ENCODE measurements at places on chromosomes 12 and 14.

GRCh38 chr12:126784328-126784921 is 1482.5 kb upstream of the TMEM132C start:
- DNase-seq: no peak

DNA sequence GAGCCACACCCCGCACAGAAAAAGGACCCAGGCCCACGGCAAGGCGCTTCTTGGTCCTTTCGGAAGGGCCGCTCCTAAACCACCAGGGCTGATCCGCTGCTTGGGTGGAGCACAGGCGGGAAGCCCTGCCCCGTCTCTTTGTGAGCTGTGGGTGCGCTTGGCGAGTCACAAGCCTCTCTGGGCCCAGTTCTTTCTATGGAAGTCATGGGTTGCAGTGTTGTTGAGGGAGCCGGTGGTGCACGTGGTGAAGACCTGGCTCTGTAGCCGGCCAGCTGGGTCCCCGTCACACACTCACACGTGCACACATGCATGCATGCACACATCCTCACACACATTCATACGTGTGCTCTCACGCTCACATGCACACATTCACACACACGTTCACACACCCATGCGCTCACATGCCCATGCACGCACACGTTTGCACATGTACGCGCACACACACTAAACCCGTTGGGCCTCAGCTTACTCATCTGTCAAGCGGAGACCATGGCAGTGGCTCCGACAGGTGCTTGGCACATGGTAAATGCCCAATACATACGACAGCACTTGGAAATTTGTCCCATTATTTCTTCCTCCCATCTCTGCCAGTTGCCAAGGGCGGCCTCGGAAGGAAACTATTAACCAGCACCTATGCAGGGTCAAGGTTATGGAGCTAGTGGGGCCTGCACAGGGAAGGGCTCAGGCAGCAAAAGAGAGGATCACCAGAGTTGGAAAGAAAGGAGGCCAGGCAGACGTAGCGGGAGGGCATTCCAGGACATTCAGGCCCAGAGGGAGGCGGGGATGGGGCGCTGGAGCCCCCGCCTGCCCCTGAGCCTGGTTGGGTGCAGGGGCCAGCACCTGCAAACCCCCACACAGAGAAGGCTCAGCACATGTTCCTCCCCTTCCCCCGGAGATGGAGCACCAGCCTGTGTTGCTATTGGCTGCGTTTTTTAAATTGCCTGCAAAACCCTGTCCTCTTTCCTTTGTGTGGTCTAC is 96.9 kb downstream of the SETD3 start:
- no peak for DNase-seq

DNA sequence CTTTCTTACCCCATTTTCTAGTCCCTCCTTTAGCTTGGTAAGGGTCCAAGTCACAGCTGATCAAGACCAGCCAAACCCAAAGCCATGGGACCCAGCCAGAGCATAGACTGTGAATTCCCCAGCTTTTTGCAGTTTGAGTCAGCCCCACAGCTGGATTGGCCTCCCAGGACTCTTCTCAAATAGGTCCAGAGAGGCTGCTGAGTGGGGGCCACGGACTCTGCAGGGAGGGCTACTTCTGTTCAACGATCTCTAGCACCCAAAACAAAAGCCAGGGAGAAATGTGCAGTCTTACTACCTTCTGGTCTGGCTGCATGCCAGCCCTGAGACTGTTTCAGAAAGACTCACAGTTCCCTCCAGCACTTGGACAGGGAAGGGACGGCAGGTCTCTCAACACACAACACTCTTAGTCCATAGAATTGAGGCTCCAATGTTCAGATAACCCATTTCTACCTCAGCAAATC is 1.6 kb downstream of the VDR start:
- peak; percentile 60 for DNase-seq

DNA sequence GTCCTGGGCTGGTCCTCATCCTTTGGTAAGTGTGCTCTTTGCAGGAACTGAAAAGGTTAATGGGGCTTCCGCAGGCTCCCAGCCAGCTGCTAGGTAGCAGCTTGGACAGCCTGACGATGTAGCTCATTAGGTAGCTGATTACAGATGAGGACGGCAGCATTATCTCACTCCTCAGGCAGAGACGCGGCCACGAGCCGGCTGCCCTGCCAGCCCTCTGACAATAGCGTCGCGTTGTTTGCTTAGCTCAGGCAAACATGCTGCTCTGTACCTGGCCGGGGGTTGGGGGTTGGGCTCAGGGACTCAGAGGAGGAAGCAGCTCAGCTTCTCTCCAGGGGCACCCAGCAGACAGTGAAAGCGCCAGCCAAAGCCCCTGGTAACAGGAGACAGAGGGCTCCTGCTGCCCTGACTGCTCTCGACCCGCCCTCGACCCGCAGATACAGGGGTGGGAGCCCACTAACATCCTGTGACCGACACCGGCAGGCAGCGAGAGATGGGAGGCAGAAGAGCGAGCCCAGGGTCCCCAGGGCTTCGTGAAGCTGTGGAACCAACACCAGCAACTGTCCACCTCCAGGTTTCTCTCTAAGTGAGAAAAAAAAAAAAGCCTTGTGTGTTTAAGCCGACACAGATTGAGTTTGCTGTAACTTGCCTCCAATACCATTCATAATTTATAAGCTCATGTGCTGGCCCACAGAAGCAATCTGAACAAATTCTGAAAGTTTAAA is 53.4 kb upstream of the DLK1 start:
- DNase-seq: no peak

DNA sequence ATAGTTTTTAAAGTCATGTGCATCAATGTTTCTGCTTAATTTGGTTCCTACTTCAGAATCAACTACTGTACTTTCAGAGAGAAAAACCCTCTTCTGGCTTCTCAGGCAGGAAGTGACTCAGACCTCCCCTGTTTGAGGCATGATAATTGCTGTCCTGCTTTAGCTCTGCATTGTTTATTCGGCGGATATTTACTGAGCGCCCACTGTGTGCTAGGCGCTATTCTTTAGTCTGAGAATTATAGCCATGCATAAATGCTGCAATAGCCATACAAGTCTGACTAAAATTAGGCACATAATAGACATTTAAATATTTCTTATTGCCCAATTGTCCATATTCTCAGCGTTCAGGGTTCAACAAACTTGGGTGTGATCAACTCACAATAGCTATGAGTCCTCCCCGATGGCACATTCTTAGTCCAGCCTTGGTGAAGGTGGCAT is 6.1 kb upstream of the AMIGO2 start:
- no peak for DNase-seq

DNA sequence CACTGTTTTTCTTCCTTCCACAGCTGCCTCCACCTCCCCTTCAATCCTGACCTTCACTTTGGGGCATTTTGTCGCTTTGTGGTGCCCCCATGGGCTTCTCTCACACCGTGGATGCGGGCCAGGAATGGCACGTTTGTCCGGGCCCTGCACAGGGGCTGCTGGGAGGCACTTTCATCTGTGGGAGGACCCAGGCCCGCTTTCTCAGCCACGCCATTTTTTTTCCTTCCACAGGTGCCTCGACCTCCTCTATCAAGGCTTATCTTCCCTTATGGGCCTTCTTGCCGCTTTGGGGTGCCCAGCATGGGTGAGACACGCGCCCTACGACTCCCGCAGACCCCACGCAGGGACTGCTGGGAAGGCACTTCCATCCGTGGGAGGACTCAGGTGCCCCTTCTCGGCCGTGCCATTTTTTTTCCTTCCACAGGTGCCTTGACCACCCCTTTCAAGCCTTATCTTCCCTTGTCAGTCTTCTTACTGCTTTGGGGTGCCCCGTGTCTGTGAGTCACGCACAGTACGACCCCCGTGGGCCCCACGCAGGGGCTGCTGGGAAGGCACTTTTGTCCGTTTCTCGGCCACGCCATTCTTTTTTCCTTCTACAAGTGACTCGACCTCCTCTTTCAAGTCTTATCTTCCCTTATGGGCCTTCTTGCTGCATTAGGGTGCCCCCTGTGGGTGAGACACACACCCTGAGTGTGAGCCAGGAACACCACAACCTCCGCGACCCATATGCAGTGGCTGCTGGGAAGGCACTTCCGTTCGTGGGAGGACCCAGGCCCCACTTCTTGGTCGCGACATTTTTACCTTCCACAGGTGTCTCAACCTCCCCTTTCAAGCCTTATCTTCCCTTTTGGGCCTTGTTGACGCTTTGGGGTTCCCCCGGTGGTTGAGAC is 270.7 kb downstream of the ALG10 start:
- DNase-seq: no peak

GRCh38 chr12:128970941-128971340 is 117.7 kb downstream of the GLT1D1 start:
- DNase-seq: no peak

DNA sequence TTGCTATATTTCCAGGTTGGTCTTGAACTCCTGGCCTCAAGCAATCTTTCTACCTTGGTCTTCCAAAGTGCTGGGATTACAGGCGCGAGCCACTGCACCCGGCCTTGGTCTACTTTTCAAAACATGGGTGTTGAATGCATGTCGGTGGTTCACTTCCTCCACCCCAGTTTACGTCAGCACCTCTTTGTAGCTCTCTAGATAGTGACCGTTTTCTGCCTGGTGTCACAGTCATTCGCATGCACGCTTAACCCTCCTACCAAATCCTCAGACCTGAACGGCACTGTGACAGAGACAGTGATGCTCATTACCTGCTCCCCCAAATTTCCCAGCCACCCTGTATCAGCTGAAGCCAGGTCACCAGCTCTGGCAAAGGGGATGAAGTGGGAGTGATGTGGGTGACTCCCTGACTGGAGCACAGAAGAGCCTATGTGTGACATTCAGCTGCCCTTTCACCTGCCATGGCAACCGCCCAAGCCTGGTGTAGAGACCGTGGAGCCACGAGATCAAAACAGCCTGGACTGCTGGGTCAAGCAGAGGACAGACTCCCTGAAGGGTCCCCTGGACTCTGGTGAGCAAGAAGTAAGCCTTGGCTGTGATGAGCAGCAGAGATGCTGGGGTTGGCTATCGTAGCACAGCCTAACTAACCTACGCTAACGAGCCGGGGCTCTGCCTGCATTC is 66.2 kb upstream of the GPR68 start:
- DNase-seq: no peak

- DNase-seq: no peak
Measured at GRCh38 chr12:7127916-7128626, 618 bp downstream of the RBP5 start.

GRCh38 chr14:80536456-80536855 is 325.2 kb upstream of the DIO2 start:
- no peak for DNase-seq

- DNase-seq: no peak
Measured at GRCh38 chr14:71021347-71022011, 114.2 kb downstream of the PCNX1 start.

- DNase-seq: no peak
Measured at GRCh38 chr12:29207120-29207519, 58.0 kb downstream of the FAR2 start.

DNA sequence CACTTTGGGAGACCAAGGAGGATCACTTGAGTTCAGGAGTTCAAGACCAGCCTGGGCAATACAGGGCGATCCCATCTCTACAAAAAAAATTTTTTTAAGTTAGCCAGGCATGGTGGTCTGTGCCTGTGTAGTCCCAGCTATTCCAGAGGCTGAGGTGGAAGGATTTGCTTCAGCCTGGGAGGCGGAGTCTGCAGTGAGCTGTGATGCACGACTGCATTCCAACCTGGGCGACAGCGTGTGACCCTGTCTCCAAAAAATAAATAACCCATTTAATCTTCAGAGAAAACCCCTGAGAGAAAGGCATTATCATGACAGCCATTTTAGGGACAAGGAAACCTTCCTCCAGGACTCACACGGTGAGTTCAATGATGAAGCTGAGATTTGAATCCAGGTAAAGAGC is 3.7 kb upstream of the FKBP4 start:
- DNase-seq: no peak

DNA sequence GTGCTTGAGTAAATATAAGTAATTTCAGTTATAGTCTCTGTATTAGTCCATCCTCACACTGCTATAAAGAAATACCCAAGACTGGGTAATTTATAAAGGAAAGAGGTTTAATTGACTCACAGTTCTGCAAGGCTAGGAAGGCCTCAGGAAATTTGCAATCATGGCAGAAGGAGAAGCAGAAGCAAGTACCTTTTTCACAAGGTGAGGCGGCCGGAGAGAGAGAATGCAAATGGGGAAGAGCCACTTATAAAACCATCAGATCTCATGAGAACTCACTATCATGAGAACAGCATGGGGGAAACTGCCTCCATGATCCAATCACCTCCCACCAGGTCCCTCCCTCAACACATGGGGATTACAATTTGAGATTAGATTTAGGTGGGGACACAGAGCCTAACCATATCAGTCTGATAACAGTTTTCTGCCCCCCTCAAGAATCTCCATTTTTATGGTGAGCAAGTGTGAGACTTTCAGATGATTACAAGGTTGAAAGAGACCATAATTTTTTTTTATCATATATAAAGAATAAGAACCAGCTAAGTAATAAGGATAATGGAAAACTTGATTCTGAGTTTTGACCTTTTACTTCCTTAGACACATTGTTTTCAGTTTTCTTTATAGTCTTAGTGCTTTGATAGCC is 35.6 kb downstream of the LEMD3 start:
- no peak for DNase-seq

- DNase-seq: no peak
Measured at GRCh38 chr12:32789446-32789845, 33.7 kb upstream of the YARS2 start.

DNA sequence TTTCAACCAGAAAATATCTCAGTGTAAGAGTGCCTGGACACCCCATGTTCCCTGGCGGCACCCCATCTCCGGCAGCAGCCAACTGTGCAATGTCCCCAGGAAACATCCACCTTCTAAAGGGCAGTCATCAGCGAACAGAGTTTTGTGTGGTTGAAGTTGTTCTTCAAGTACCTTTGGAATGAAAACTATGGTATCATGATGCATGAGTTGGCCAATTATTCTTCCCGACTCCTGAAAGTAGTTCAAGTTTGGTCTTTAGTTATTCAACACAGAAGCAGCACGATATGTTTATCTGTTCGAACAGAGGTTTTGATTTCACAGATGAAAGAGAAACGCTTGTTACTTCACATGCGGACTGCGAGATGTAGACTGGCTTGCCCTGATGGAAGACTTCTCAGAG is 21.1 kb upstream of the TTC7B start:
- no peak for DNase-seq

DNA sequence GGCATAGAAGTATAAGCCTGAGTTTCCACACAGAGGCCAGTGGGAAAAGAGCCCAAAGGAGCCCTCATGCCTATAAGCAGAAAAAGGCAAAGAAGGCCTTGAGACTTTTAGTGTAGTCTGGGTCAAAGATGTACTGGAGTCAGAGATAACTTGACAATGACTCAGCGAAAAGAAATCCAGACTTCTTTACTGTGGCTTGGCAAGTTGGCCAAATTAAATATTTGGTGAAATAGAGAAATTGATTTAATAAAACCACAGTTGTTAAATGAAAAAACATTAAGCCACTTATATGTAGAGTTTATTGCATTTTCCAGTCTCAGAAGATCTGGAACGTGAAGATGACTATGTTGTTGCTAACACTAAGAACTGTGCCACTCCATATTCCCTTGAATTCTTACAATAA is 105.1 kb downstream of the TMTC3 start:
- DNase-seq: no peak

GRCh38 chr12:108173160-108173559 is 44.1 kb downstream of the WSCD2 start:
- no peak for DNase-seq

GRCh38 chr14:83425138-83425537 is 1891.5 kb upstream of the SEL1L start:
- no peak for DNase-seq

GRCh38 chr14:56666716-56667115 is 87.1 kb downstream of the TMEM260 start:
- DNase-seq: no peak

Measured in activated CD8-positive, alpha-beta memory T cell treated with anti-CD3 and anti-CD28 coated beads, Interleukin-2, amount 50 U/mL, for 48 hours (primary cell).